ENCODE measurements at places on chromosomes 1 and 21.

DNA sequence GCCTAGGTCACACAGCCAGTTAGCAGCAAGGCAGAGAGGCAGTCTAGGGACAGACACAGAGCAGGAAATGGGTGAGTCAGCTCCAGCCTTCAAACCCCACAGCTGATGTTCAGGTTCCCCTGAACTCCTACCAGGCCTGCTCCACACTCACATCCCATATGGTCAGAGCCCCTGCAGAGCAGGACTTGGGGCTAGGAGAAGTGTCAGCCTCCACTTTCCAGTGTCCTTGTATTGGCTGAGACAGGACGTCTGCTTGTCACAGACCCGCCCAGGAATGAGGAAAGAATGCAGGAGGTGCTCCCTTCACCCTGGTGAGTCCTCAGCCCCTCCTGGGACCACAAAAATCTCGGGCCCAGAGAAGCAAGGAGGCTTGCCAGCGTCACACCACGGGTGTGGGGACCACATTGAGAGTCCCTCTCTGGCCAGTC, 92.5 kb downstream of the LACTBL1 start:
- DNase-seq = no peak

GRCh38 chr1:221916176-221916575, 174.3 kb upstream of the DUSP10 start:
- DNase-seq = no peak

- DNase-seq = no peak
Measured at GRCh38 chr21:16608209-16608830, 878.5 kb downstream of the USP25 start.

GRCh38 chr1:180425952-180426351, 76.4 kb downstream of the ACBD6 start:
- no peak for DNase-seq

DNA sequence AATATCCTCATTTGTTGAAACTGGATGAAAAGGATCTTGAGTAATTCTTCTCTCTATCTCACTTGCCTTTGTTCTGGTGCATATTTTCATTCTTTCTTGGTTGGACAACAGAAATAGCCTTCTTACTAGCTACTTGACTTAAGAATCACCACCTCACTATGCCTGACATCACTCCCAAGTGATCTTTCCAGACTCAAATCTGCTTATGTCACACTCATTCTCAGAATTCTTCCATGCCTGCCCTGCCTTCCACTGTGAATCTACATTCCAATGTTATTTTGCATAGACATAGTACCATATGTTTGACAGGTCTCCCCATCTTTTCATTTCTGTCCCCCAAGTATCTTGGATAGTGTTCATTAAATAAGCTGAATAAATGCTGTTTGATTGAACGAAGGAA, 78.5 kb upstream of the DPYD start:
- no peak for DNase-seq

All from Caki2 (cell line).